ENCODE measurements at places on chromosomes 3 and 15.

DNA sequence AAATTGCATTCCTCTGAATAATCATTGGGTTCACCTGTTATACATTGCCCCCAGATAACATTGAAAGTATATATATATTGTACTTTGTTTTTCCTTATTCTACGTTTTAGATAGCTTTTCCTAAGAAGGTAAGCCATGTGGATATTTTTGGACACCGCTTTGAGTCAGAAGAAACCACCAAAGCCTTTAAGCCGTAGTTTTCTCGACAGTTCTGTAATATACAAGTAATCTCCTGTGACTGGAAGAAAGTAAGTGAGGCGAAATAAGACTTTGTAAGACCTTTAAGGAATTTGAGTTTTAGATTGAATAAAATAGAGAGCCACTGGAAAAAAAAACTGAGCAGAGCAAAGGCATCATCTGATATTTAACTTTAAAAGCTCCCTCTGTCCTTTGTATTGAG is 1092.0 kb downstream of the DIPK2A start:
- DNase-seq, result no peak

GRCh38 chr3:66265649-66266048 is 44.8 kb downstream of the SLC25A26 start:
- DNase-seq, result no peak

GRCh38 chr15:25173241-25174028 is 218.6 kb downstream of the SNRPN start:
- no peak for DNase-seq

GRCh38 chr3:145776782-145777408 is 384.1 kb downstream of the PLOD2 start:
- DNase-seq, result no peak

DNA sequence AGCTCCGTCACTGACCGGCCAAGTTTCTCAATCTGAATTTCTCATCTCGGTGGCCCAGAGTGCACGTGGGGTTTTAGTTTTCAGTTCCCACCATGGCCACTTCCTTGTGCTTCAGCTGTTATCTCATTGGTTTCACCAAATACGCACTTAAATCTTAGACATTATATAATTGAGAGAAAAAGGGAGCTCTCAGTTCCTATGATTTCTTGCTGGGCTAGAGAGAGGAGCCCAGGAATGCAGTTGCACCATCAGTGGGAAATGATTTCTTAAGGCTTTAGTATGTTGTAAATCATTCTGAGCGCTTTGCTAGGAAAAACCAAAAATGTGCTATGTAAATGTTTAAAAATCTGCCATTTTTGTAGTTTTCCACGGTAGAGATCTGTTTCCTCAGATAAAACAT is 53.2 kb downstream of the OXNAD1 start:
- no peak for DNase-seq

- no peak for DNase-seq
Measured at GRCh38 chr3:149339931-149340309, 6.5 kb upstream of the TM4SF18 start.

GRCh38 chr3:186356152-186356551 is 5.9 kb downstream of the DGKG start:
- DNase-seq, result no peak

DNA sequence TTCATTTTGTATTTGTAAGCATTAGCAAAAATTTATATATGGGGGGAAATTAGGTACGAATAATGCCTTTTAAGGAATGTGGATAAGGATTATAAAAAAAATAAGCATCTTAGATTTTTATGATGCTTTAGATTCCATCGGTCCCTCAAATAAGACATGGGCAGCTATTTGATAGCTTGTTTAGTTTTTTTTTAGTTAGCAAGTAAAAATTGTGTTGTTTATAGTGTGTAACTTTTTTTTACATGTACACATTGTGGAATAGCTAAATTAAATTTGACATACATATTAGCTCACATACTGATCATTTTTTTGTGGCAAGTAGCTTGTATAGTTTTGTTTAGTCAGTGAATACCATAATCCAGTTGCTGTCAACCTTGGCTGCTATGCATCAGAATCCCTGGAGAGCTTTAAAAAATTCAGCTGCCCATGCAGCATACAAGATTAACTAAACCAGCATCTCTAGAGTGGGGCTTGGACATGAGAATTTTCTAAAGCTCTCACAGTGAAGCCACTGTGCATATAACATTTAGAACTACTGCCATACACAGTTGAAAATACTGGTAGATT is 53.9 kb downstream of the TMOD3 start:
- no peak for DNase-seq

- DNase-seq, result no peak
Measured at GRCh38 chr15:74836846-74837245, 6.1 kb downstream of the ULK3 start.

All from CD8-positive, alpha-beta memory T cell (primary cell).